Hepatocyte (in vitro differentiated cells): ENCODE measurements at places on chromosomes 7 and 10. TPM values are rescaled to one million over a fixed set of nuclear protein-coding genes. Genes with fewer than 3 reads are reported as not detected.

ERVW-1 gene
- total RNA-seq = 0.37 TPM in 1 of 2 replicates, not detected in the other

DNA sequence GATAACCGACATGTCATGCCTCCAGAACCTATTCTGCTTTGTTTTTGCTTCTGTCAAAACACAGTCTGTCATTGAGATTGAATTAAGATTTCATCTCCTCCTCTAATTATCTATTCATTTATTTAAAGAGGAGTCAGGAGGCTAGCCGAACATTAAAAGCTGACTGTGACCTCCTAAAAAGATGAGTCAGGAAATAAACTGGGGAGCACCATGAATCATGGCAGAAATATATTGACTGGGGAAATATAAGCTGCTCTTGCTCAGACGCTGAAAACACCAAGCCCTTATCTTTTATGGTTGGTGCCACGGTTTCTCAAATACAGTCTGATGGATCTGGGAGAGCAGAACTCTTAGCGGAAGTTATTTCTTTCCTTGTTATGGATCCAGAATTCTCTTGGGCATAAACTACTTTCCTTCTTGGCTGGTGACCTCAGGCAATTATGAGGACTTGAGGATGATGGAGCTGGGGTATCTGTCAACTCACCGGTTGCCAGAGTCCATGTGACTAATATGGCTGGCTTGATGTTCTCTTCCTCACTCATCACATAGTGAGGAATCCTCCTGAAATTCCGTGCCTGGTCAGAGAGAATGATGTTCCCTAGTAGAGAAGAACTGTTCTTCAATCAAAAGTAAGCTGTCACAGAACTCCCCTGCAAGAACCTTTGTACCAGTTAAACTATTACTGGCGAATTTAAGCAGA, 307.6 kb upstream of the PHYHIPL start:
- DNase-seq = no peak

DNA sequence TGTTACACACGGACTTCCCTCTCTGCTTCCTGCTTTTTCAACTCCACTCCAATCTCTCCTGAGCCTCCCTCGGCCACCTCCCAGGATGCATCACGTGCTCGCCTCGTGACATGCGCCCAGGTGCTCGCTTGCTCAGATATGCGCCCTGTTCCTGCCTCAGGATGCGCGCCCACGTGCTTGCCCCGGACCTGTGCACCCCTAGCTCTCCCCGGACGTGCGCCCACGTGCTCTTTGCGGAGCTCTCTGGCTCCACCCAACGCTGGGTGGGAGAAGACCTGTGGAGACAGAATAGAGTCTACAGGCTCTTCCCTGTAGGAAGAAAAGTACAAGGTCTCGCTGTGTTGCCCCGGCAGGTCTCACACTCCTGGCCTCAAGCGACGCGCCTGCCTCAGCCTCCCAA, 23.1 kb downstream of the PARD3 start:
- DNase-seq = no peak

STAMBPL1 gene
- 14.8 and 20.0 TPM in 2 replicates for total RNA-seq

DNA sequence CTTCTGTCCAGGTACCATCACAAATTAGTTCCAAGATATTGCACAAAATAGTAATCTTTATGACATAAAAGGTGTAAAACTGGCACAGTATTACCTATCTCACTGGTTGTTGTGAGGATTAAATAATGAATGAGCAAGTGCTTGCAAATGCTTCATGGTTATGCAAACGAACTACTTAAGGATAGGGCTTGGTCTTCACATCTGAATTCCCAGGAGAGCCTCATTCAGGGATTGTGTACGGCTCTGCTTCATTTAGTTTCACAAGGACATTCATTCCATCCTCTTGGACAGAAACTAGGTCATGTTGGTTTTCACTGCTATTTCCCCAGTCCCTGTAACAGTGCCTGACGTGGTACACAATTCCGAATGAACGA, 12.1 kb downstream of the ABCA13 start:
- no peak for DNase-seq
